Central memory CD8-positive, alpha-beta T cell (primary cell): ENCODE measurements at places on chromosomes 3 and 15.

DNA sequence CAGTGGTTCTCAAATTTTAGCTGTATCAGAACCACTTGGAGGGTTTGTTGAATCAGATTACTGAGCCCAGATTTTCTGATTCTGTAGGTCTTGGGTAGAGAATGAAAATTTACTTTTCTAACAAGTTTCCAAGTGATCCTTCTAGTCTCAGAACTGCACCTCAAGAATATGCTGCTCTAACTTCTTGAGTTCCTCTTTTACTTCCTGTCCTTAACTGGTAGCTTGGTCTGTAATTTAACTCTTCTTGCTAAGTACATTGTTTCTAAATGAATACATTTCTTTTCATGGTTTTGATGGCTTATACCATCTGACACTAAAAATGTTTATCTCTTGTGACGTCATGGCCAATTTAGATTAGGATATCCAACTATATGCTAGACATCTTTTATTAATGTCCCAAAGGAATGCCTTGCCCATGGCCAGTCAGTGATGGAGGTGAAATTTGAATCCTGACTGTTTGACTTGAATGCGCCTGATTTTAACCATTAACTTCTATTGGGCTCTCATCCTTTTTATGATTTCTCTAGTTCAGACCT, 262.6 kb upstream of the NAALADL2 start:
- no peak for DNase-seq

- no peak for DNase-seq
Observed at GRCh38 chr3:143352850-143353550, 233.4 kb downstream of the CHST2 start.

DNA sequence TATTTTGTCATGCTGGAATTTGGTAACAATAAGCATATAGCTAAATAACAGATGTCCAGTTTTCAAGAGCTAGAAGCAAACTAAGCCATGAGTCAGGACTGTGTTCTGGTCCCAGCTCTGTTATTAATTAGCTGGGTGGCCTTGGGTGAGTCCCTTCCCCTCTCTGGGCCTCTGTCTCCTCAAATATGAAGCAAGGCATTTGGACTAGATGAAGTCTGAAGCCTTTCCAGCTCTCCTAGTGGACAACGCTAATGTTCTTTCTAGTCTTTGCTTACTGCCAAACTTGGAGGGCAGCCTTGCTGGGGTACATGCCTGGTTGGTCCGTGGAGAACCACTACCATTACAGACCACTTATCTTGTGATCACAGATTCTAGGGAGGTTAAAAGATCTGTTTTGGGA, 127.6 kb downstream of the DUT start:
- DNase-seq, result no peak

DNA sequence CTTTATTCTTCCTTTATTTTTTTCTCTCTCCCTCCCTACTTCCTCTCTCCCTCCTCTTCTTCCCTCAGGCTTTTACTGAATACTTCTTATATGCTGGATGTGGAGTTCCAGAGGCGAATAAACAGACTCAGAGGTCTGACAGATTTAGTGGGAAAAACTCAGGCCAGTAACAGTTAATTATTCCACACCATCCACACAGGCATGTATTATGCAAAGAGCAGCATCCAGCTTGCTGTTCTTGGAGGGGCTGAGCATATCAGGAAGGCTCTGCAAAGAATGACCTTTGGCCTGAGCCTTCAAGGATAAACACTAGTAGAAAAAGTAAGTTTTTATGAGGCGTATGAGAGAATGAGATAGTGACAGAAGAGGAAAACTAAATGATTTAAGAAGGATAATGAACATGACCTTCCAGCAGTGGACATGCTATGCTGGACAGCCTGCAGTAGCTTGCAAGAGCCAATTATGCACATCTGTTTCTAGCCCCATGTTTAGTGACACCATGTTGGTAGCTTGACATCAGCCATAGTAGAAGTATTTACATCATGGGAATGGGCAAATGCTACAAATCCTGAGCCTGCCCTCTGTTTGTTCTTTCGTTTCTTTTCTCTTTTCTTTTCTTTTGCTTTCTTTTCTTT, 387.4 kb downstream of the EPHB1 start:
- no peak for DNase-seq

DNA sequence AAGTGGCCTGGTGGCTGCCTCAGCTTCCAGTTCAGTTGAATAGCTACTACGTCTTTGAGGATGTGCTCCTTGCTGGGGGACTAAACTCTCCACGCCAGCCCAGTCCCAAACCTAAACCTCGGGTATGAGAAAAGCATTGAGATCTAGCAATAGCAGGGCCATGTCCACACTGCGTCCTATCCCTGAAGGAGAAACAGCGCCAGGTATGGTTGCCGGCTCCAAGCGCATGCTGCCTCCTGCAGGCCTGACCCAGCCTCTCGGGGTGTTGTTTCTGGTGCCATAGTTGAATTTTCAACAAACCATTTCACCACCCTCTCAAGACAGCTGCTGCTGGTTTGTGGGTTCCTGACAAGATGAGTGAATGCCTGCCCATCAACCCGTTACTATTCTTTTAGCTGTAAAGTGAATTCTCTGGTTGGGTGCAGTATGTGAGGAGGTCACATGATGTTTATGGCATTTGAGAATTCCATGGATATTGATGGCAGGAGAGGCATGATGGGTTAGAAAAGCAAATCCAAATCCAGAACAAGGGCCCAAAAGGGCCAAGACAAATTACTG, 13.0 kb upstream of the SLC28A1 start:
- no peak for DNase-seq

DNA sequence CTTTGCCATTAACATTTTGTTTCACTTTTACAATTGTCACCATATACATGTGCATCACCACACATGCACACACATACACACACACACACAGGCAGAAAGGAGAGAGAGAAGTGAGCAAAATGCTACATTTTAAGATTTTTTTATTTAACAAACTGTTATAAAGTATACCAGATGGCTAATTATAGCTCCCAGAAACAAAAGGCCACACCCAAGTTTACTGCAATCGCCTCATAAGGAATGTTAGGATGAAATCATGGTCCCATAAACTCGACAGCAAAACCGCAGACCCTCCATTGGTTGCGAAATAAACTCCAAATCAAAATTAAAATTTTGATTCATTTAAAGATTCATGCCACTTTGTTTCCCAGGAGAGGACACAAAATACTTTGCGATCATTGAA, 16.1 kb upstream of the C15orf61 start:
- no peak for DNase-seq

DNA sequence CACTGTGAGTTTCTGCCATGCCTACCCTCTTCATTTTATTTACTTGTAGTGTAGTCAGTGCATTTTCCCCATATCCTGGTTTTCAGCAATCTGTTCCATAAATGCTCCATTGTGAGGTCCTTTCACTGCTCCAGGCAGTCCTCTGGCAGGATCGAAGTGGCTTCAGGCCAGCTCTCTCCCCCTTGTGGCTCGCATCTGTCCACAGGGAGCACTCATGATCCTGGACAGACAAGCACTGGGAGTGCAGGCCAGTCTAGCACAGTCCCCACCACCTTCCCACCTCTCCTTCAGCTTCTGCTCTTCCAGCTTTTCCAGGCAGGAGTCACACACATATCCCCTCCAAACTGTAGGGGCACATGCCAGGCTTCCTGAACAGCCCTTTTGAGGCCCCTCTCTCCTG, 173.6 kb downstream of the PPM1L start:
- no peak for DNase-seq

DNA sequence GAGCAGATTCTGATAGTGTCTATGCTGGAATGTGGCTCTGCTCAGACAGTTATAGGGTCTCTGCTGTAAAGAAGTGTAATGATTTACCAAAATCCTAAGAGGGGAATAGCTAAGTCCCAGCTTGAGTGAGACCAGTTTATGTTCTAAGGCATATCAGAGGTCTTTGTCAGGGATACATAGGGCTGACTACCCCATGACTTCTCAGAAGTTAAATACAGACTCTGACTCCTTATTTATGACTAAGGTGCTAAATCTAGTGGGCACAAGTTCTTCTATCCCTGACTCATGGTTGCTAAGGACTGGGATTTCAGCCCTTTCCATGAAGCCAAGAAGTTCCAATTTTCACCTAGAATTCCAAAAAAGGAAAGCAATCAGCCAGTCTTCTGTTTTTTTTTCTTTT, 192.6 kb upstream of the POU1F1 start:
- no peak for DNase-seq

DNA sequence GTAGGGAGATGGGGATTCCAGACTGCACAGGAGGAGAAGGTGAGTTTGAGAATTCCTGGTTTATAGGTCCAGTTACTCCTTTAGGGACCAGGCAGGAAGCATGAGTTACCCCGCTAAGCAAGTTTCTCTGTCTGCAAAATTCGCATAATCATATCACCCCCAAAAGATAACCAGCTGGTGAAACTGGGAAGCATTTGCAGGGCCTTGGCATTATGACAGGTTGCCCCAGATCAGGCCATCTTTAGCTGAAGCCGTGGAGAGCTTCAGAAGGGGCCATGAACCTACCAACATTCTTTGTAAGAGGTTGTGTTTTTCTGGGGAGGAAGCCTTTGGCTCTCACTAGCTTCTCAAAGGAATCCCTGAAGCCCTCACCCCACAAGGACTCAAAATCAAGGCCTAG, 29.4 kb downstream of the ATP2B2 start:
- no peak for DNase-seq

- no peak for DNase-seq
Observed at GRCh38 chr15:100686725-100687473, 84.5 kb downstream of the ASB7 start.

- no peak for DNase-seq
Observed at GRCh38 chr15:36594556-36595090, 15.2 kb downstream of the CDIN1 start.

DNA sequence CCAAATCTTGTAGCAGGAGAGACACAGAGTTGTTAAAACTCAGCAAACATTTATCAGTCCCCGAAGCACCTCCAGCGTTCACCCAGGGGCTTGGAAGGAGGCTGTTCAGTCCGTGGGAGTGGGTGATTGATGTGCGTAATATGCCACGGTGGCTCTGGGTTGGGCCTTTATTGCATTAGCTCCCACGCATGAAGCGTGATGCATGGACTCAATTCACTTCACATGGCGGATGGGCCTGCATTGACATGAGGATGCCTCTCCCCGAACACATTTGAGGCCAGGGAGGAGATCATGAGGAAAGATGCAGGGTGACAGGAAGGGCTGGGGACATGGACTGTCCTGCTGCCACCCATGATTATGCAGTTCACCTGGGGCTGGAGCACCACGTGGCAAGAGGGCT, 126.5 kb downstream of the FAM43A start:
- no peak for DNase-seq

DNA sequence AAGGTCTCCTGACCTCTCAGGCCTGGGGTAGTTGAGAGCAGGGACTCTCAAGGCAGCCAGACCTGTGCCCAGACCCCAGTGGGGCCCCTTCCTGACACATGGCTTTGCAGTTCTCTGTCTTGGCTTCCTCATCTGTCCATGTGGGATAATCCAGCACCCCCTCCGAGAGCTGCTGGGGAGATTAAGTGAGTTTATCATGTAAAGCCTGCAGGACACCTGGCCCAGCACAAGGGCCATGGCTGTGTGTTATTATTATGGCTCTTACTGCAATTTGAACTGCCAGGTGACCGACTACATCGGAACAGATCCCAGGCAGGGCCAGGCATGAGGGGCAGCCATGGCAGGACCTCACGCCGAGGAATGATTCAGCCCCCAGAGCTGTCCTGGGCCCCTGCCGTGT, 12.6 kb downstream of the DUSP7 start:
- no peak for DNase-seq

DNA sequence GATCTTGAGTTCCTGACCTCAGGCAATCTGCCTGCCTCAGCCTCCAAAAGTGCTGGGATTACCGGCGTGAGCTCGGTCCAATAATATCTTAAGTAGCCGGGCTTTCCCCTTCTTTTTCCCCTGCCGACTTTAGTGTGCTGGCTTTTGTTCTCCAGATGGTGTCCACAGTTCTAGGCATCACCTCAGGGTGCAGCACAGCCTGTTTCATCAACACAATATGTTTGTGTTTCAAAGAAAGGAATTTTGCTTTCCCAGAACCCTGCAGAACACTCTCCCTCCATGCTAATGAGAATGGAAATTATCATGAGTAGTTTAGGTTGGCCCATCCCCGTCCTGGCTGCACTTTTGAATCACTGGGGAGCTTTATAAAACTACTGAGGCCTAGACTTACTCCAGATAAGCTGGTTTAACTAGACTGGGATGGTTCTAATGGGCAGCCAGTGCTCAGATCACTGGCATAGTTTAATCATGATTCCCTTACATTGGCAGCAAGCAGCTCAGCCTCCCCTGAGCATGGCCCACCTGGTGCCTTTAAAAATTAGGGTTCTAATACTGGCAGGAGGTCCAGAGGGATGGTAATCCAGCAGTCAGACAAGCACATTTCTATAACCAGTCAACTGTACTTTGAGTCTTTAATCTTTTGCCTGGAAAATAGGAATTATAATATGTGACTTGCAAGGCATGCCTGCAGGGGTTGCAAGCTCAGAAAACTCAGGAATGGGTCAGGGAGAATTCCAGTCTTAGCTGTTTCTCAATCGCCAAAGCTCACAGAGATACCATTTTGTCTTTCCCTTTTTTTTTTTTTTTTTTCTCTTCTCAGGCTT, 127.6 kb upstream of the RASGRP1 start:
- DNase-seq, result no peak

GRCh38 chr3:35649405-35649804, 10.1 kb downstream of the ARPP21 start:
- DNase-seq, result no peak

DNA sequence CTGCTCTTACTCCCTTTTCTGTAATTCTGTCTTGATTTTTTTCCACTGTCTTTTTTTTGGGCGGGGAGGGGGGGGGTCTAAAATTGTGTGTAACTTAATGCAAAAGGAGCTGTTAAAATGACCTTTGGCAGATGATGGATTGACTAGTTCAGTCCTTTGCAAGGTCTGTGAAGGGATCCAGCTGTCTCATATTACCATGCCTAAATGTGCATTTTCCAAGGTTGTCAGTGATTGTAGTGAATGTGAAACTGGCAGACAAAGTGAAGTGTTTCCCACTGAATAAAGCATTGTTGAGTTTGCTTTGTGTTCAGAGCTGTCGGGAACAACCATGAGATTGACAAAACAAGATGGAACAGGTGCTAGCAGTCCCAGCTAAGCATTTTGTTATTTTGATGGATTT, 110.1 kb upstream of the SKOR1 start:
- DNase-seq, result no peak

DNA sequence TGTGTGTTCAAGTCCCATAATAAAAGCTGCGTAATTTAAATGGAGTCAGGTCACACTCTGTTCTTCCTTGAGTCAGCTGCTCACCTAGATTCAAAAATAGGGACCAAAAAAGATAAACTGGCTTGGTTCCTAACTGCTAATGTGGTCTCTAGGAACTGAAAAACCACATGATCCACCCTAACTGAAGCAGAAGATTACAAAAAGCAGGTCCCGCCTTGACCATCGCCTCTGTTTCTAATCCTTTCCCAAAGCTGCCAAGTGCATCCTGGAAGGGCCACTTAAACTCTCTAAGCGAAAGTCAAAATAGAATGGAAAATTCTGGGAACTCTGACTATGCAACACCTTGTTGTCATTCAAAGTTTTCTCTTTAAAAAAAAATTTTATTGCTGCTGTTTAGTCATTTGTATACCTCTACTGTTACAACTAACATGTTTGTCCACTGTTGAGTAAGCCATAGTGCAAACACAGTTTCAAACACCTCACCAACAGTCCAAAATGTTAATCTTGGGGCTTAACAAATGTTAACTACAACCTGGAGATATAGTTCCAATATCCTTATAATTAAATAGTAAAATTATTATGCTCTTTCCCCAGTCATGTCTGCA, 88.9 kb upstream of the THBS1 start:
- DNase-seq, result no peak
